ENCODE measurements at places on chromosomes 13 and 19.

DNA sequence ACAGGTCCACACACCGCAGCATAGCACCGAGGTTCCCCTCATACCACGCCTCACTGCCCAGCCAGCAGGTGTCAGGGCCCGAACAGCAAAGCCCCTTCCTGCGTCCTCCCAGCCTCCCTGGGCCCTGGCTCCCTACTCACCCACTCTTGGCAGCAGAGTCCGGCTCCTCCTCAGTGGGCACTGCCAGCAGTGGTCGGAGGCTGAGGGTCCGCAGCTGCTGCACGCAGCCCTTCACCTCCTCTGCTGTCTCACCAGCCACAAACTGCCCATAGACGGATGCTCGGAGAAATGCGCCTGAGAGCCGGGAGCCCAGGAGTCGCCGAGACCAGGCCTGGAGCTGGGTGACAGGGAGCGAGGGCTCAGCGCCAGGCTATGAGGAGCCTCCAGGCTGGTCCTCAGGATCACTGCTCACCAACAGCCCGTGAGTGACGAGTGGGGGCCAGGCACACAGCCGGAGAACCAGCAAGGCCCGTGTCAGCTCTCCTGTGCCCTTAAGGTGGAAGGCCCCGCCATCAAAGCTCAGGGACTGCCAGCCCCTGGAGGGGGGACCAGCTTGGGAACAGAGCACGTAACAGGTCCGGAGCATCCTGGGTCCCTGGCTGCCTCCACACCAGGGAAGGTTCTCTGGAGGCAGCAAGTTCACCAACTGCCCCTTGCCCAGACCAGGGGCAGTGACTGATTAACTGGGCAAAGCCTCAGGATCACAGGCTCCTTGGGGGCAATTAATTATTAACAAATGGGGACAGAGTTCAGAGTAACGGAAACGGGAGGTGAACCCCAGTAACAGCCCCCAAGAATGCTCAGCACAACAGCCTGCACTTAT, at the start of gene PRODH2:
Gene PRODH2, minus strand, starts transcription at position 626 of the 823 bp plus-strand sequence. Its CDS starts 40 bp downstream, at position 586.
- no peak for DNase-seq

DNA sequence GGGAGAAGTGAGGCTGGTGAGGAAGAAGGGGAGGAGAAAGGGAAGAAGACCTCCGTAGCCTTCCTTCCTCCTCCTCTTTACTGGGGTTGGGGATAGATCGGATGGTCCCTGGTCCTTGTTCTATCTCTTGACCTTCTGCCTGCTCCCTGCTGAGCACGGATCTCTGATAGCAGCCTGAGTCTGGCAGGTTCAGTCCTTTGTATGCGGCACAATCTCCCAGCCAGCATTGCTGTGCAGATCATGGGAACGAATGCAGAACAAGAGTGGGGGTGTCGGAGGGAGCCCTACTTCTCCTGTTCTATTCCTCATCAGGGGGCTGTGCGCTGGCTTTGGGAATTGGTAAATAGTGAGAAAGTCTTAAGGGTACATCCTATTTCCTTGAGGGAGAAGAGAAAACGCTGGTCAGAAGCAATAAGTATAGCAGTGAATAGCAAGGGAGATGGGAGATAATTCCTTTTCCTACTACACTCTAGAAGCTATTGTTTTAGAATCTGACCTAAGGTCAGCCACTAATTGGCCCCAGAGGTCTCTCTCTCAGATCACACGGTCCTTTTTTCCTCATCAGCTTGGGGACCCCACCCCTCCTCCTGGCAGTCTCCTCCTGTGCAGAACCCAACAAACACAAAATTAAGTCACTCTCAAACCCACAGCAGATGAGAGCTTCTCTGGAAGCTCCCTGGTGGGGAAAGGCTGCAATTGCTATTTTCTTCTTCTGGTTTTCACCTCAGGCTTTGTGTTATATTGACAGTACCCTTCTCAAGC, 41.0 kb downstream of the KL start:
- DNase-seq = no peak

- DNase-seq = no peak
Observed at GRCh38 chr13:27942972-27943371, 23.2 kb downstream of the PDX1 start.

GRCh38 chr19:56896095-56896494, 55.6 kb upstream of the PEG3 start:
- DNase-seq = no peak

DNA sequence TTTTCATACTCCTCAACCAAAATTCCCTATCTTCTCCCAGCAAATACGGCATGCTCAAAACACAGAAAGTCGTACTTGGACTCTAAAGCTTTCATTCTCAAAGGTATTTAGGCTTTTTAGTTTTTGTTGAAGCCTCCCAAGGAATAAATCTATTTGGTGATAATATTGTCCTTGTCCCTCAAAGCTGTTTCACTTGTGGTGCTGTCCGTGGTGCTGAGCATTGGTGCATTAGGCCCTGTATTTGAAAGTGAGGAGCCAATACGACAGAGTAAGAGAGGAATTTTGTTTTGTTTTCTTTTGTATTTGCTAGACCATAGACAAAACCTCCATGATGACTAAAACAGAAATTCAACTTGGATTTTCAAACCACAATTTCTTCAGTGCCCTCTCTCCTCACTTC, 3.2 kb upstream of the LGALS13 start:
- peak; percentile 52 for DNase-seq

DNA sequence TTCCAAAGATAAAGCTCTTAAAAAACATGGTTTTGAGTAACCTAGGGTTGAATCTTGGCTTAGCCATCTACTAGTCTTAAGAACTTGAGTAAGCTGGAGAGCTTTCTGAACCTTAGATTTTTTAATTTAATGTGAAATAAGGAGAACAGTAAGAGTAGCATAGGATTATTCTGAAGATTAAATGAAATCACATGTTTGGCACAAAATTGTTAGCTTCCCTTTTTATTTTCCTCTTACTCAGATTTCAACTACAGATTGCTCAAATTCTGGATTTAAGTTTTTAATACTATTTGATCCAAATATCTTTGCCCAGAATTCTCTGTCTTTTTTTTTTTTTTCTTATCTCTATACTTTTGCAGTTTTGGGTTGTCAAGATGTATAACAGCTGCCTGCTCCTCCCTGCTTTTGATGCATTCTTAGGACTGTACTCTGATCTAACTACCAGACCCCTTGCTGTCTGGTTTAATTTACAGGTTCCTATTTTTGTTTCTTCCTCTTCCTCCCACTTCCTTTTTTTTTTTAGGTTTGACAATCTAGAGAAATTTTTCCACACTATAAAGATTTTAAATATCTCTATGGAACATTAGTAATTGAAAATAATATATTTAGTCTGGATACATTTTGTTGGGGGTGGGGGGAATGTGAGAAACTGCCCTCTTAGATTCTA, 12.3 kb downstream of the POMP start:
- DNase-seq = no peak

GRCh38 chr13:43434191-43434590, 352.6 kb downstream of the ENOX1 start:
- DNase-seq = peak; percentile 11

GRCh38 chr13:84670245-84670644, 788.0 kb upstream of the SLITRK1 start:
- no peak for DNase-seq

DNA sequence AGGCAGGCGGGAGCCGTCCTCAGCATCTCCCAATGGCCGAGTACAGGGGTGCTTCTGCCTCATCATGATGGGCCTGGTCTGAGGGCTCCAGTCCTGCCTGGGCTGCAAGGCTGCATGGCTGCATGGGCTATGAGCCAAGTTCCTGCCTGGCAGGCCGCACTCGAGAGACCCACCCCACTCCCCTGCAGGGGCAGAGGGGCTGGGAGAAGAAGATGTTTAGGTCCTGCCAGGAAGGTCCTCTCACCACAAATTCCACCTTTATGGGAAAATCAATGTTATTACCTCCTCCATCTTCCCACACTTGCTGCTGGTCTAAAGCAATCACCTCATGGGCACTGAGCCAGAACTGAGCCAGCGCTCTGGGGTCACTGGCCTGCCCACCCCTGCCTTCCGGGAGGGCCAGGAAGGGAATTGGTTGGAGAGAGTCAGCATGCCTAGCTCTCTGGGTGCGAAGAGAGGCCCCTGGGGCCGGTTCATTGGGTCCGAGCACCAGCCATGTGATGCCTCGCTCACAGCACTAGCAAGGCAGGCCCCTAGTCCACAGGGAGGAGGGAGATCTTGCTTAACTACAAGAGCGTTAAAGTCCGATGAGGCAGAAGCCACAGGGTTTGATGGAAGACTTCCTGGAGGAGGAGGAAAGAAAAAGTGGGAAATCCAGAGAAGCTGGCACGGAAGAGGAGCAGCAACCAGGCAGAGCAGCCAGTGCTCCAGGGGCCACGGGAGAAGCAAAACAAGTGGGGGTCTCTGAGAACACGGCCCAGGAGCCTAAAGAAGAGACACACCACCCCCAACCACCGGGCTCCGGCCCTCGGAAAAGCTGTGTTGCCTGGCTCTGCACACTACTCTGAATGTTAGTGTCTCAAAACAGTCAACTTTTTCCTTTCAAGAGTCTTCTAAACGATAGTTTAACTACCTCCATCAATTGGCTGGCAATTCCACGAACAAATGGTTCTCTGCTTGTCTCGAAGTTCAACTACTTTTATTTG, 63.1 kb downstream of the CEBPG start:
- DNase-seq = no peak

- no peak for DNase-seq
Observed at GRCh38 chr13:41597348-41598041, 140.1 kb downstream of the RGCC start.
